ENCODE measurements at places on chromosomes 16 and 17.
A peak's percentile ranks its signal among the peaks of the same experiment; 100 is the strongest.

- DNase-seq = no peak
Measured at GRCh38 chr17:6521586-6521985, 34.8 kb downstream of the PITPNM3 start.

- peak; percentile 30 for DNase-seq
Measured at GRCh38 chr17:17205368-17206123, 587 bp downstream of the PLD6 start.

GRCh38 chr17:11896199-11896598, 101.1 kb downstream of the ZNF18 start:
- no peak for DNase-seq

- no peak for DNase-seq
Measured at GRCh38 chr17:60060474-60060873, 18.2 kb downstream of the HEATR6 start.

DNA sequence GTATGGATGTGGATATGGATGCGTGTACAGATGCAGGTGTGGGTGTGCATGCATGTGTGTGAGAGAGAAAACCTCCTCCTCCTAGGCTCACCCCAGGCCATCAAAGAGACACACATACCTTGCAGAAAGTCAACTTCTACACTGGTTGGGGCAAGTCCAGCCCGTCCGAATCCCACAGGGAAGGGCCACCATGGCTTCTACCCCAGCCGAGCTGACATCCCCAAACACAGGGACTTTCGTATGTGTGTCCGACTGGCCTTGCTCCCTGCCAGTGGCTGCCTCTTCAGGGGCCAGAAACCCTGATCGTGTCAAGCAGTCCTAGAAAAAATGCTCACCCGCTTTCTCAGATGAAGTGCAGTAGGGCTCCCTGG, 134.2 kb downstream of the XYLT1 start:
- DNase-seq = no peak
